ENCODE measurements at places on chromosomes 2 and 18.

GRCh38 chr2:66270247-66270646 is 164.7 kb upstream of the MEIS1 start:
- DNase-seq, result no peak

DNA sequence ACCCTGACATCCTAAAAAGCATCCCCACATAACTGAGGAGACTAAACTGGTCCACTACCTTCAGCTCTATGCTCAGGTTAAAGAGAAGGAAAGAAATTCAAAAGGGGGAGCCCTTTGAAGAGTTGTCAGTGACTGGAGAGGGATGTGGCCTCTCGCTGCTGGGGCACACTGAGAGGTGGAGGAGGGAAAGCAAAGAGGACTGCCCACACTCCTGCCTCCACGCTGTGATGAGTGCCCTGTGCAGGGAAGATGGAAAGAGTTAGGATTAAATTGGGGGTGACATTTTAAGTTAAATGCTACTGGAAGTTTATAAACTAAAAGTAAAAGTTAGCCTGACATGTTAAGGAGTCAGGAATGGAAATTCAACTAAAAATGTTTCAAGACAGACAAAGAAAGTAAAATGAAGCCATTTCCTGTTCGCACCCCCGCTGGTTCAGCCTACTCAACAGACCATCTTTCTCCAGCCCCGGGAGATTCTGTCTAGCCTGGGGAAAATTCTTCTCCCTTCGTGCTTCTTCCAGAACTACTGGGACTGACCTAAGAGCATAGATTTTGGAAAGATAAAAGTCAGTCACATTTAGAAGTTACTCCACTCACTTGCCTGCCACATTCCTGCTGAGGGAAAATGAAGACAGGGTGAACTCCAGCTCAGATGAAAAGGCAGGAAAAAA is 17.8 kb upstream of the INO80C start:
- DNase-seq, result no peak

DNA sequence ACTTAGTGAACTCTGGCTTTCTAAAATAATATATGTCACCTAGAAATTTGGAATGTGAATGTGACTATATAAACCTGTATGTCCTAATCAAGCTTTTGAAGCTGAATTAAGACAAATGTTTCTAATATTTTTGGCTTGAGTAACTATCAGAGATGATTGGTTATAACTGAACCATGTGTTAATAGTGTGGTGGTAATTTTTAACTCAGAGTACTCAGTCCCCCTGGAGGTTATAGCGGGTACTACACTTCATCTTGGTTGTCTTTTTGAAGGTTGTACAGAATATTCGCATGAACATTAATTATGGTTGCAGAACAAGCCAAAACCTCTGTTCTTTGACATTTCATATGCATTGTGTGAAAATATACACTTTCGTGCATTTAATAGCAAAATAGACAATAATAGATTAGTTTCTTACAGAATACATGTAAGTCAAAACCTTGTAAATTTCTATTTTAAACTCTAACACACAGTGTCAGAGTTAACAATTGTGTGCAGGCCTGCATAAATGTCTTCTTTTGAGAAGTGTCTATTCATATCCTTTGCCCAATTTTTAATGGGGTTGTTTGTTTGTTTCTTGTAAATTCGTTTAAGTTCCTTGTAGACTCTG is 86.0 kb downstream of the OSBPL6 start:
- peak; percentile 46 for DNase-seq

GRCh38 chr2:170264522-170264860 is 86.5 kb downstream of the MYO3B start:
- no peak for DNase-seq

- DNase-seq, result no peak
These were observed 208.2 kb upstream of the RBMS1 start for GRCh38 chr2:160701822-160702221.

DNA sequence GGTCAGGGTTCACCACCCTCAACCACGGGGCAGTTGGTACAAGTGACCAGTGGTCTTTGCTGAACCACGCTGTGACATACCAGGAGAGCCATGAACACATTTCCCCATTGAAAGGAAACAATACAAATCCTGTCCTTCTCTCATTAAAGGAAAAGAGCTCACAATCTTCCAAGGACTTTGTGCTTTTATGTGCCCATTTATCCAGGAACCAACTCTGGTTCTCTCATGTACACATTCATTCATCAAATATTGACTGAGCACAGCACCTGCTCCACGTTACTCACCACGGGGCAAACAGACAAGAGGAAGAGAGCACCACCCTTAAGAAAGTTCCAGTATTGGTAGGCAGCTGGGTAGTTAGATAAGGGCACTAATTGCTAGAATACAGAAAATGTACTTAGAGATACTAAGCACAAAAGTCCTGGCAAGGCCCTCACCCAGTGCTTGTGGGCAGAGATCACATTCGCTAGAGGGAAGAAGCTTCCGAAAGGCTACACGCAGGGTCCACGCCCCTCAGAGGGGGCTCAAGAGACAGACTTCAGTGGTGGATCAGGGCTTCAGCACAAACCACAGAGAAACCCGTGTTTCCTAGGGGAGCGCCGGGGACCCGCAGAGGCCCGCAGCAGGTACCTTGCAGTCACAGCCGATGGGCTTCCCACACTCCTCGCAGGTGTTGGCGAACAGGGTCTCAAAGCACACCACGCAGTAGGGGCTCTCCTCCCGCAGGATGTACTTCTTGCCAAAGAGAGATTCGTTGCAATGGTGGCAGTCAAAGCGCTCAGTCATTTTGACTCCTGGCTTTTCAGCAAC is 12.9 kb downstream of the FHL2 start:
- no peak for DNase-seq

- DNase-seq, result peak; percentile 10
These were observed 588 bp downstream of the OTX1 start for GRCh38 chr2:63051042-63051794.

DNA sequence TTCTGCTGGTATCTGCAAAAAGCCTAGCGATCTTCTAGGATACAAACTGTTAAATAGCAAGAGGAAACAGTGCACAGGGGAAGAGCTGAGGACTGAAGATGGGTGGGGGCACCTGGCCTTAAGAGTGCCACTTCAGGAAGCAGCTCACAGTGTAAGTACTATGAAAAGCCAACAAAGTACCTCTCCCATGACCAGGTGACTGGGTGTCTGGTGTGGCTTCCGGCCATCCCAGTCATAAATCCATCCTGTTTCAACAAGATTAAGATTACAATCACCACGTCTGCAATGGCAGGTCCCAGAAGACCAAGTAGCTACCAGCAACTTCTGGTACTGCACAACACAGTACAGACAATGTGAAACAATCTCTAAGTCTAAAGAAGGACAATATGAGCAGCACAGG is 15.9 kb downstream of the ERFE start:
- no peak for DNase-seq

- no peak for DNase-seq
These were observed 495.2 kb upstream of the MEIS1 start for GRCh38 chr2:65939687-65940086.

GRCh38 chr2:132542953-132543569 is 126.5 kb downstream of the GPR39 start:
- no peak for DNase-seq

DNA sequence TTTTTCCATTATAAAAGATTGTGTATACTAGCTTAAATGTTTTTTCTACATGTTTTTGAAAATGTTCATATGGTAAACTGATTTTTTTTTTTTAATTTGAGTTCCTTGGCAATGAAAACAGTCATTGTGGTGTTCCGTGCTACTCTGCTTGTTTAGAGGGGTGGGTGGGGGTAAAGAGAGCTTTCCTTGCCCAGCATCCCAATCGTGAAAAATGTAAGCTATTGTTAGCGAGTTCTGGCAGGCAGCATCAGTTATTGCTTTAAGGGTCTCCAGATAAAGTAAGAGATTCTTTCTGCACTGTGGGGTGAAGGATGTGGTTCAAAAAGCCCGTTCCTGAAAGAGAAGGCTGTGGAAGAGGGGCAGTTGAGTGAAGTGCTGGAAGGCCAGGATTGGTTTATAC is 118.4 kb downstream of the TANC1 start:
- DNase-seq, result no peak

GRCh38 chr2:227793148-227793712 is 20.4 kb upstream of the CCL20 start:
- no peak for DNase-seq

DNA sequence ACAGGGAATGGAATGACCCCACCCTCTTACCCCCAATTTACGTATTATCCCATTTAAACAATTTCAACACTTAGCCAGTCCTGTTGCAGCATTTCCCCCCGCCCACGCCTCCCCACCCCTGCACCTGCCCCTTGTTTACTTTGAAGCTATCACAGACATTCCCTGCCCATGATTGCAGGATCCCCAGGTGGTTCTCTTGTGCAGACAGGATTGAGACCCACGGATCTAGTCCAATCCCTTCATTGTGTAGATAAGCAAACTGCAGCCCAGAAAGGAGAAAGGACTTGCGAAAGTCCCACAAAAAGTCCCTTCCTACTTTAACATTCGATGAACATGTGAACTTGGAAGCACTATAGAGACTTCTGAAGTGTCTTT is 38.9 kb downstream of the TMEM17 start:
- DNase-seq, result no peak

- no peak for DNase-seq
These were observed 588.4 kb downstream of the SLC4A3 start for GRCh38 chr2:220215785-220216184.

- DNase-seq, result no peak
These were observed 1515.6 kb upstream of the NXPH2 start for GRCh38 chr2:140295767-140296166.

DNA sequence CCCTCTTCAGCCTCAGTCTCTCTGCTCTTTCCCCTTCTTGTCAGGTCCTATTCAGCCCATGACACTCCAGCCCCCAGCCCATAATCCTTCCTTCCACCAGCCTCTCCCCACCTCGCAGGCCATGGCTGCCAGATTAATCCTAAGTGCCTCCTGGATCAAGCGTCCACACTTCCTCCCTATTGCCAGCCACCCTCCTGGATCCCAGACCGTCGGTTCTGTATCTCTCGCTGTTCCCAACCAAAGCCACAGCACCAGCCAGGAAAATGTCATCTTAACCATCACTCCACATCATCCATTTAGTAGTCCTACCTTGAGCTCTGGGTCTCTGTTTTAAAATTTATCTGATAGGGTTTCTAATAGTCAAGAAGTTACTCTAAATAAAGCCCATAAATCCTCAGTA is 49.5 kb downstream of the NDUFA10 start:
- DNase-seq, result no peak

GRCh38 chr2:219616550-219616949 is 10.9 kb upstream of the SLC4A3 start:
- DNase-seq, result no peak

DNA sequence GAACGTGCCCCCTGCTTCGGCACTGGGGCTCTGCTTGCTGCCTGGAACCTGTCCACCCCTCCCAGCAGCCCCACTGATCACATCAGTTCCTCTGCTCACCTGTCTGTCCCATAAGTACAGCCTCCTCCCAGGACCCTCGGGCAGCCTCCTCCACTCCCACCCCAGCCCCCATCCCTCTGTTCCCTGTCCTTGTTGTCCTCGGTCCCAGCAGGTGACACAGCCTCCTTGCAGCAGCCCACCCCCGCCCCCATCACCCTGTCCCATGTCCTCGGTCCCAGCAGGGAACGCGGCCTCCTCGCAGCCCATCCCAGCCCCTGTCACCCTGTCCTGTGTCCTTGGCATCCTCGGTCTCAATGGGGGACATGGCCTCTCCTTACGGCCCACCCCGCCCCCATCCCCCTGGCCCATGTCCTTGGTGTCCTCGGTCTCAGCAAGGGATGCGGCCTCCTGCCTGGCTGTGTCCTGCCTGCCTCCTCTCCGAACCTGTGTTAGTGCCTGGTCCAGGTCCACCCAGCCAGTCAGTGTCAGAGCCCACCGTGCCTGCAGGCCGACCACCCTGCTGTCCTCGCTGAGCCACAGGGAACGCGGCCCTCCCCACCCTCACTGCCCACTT is 4.3 kb upstream of the OTOS start:
- DNase-seq, result no peak

GRCh38 chr18:6537475-6537874 is 122.8 kb upstream of the L3MBTL4 start:
- DNase-seq, result no peak

DNA sequence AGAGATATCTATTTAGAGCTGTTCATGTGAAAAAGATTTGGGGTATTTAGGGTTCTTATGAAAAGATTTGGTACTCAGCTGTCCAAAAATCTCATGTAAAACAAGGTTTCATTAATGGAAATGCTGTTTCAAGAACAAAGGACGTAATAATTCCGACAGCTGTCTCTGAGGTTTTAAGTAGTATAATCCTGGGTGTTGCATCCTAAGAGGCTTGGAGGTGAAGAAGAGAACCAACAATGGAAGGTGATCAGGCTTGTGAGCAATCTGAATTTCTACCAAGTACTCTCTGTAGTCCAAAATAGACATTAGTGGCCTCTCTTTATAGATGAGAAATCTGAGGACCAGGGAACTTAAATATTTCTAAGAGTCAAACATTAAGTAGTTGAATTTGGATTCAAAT is 205.1 kb downstream of the BABAM2 start:
- no peak for DNase-seq

DNA sequence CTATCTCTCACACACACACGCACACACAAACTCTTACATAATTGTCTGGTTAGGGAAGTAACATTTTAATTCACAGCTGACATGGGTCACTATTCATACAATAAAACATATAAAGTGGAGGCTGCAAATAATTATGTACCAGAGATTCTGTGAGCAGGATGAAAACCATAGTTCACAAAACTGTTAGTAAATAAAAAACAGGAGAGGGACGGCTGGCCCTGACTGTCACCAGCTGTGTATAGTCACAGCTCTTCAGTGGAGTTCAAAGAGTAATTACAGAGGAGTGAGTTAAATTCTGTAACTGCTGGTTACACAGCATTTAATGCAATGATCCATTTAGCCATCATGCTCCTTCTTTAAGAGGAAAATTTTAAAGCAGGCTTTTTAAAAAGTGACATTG is 76.9 kb downstream of the NRXN1 start:
- DNase-seq, result no peak

DNA sequence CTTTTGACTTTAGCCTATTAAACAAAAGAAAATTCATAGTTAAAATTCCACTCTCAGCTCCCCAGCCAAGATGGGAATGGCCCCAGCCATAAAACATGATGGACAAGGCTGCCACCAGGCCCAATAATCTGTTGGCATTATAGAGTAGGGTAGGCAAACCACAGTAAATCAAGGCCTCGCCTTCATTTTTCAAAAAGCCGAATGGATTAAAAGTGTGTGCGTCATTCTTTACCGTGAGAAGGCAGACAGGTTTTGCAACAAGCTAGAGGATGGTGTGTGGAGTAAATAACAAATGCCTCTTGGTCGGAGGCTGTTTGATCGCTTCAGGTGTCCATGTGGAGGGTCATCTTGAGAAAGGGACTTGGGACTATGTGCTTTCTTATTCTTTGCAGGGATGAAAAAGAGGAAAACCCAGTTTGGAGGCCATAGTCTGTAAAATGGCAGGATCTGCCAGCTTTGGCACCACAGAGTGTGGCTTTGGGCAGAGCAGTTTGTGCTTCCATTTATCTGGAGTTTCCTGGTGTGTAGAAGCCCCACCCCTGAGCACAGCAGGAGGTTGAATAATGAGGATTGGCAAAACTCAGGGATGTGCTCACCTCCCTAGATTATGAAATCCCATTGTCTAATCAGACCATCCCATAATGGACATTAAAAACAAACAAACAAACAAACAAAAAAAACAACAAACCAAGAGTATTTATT is 57.1 kb upstream of the ITGB6 start:
- DNase-seq, result no peak

Data from stimulated activated CD4-positive, alpha-beta T cell treated with anti-CD3 and anti-CD28 coated beads, Interleukin-2, amount 100 ng/mL, for 24 hours (primary cell).